CD4-positive, alpha-beta T cell (primary cell): ENCODE measurements at places on chromosomes 5 and 9.

- no peak for DNase-seq
These were observed 58.8 kb upstream of the DHFR start for GRCh38 chr5:80713631-80714030.

DNA sequence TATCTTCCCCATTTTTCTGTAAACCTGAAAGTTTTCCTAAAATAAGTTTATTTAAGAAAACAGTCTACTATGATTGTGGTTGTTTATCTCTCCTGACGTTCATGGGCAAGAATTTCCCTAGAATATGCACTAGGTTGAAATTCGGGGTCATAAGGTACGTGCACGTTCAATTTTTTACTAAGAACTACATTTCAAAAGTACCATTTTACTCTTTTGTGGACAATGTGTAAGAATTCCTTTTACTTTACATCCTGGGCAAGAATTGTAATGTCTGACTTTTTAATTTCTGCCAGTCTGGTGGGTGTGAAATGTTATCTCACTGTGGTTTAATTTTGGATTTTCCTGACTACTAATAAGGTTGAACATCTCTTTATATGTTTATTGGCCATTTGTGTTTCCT lies 12.4 kb downstream of the IL5 start:
- no peak for DNase-seq

GRCh38 chr5:98791898-98792580 lies 18.6 kb downstream of the RGMB start:
- DNase-seq = no peak

DNA sequence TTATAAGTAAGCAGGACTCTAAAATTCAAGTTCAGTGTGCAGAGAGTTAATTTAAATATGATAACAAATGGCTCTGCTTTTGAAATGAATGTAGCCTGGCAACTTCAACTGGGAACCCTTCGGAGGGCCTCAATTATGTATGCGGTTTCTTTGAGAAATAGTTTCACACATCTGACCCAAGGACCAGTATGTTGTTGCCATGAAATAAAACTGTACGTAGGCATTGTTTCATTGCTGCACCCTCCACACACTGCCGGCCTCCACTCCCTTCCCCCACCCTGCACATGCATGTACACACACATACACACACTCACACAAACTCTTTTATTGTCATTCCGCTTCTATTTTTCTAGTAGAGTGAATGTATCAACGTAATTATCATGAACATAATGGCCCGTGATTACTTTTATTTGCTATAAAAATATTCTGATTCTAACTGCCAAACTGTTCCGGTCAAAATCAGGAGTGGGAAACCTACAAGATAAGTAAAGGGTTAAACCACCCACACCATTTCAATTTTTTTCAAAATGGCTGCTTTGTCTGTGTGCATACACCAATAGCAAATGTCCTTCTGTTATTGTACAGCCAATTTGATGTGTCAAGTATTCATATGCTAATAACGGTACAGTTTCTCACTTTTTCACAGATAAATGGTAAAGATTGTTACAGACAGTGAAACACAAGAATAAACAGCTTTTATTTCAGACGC lies 215.5 kb upstream of the TMEM161B start:
- DNase-seq = no peak

DNA sequence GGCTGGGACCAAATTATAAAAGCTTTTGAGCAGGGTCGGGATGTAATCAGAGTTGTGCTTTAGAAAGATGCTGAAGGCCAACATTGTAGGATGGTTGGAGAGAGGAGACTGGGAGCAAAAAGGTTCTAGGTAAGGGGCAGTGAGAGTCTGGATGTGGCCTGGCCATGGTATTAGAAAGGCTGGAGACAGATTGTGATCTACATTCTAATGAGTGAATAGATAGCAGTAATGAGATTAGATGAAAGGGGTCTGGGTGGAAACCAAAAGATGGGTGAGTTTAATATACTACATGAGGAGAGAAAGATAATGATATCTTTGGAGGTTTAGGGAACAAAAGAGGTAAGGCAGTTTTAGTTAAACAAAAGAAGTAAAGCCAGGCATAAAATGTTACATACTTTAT lies 88.8 kb upstream of the SH3GL2 start:
- DNase-seq = no peak

DNA sequence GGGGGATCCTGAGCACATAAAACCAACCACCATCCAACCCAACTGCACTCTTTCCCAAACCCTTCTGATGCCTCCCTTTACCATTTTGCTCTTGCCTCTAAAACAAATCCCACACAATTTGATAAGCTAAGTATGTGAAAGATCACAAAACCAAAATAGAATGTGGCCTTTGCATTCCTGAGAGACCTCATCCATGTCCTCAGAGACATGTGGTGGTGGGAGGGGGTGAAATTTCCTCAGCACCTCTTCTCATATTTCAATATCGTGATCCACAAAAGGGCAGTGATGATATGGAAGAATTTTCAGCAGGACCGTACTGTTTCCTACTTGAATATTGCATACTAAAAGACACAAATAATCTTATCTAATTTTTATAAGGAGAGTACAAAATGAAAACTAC lies 423.3 kb downstream of the TLE1 start:
- DNase-seq = no peak

GRCh38 chr5:142465476-142465875 lies 140.7 kb upstream of the SPRY4 start:
- DNase-seq = no peak

DNA sequence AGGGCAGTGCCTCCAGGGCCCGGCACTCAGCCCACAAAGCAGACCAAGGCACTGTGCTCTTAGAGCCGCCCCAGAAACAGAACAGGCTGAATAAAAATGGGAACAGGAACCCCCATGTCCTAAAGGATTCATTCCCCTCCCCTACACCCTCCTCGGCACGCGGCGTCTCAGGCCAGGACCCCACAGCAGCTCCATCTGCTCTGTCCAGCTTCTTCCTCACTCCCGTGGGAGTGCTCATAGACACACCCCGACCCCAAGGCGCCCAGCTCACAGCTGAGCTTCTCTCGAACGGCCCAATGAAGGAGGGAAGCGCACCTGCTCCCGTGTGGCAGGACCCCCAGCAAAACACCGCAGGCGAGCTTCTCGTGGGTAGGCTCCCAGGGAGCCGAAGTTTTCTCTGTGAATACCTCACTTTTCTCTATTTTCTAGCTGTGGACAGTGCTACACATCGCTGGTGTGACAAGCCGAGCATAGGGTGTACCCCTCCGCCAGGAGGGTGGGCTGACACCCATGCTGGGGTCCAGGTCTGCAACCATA lies 15.4 kb upstream of the QSOX2 start:
- DNase-seq = no peak

- DNase-seq = no peak
These were observed 349.0 kb upstream of the MPDZ start for GRCh38 chr9:13628526-13628925.

DNA sequence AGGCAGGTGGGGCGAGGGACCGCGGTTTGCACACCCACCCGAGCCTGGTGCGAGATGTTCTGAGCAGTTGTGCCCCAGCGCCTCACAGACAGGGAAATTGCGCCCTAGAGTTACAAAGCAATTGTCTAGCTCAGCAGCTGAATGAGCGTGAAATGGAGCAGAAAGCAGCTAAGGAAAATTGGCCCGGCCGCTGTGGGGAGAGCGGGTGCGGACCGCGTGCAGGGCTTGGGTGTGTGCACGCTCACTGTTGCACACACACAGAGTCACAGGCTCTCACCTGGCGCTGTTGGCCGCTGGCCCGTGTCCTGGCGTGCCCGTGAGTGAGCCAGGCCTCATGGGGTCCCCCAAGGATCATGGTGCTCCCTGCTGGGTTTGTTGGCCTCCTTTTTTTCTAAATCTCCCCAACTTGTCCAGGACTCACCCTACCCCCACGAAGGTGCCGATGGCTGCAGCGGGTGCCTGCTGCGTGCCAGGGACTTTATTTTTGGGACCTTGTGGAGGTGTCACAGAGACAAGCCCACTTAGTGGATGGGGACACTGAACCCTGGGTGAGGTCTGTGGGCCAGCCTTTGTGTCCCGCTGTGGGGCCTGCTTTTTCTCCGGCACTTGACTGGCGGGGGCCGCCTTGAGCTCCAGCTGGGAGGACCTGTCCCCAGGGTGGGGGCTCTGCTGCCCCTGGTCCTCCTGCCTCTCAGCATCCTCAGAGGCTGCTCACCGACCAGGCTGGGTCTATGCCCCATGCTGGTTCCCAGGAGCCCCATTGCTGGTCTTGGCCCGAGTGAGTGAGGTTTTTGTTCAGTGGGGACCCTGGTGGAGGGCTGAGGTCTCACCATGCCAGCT lies 5.2 kb downstream of the RXRA start:
- no peak for DNase-seq

- DNase-seq = no peak
These were observed 936.6 kb downstream of the NR2F1-AS1 start for GRCh38 chr5:92644266-92644886.

GRCh38 chr9:32879335-32879734 lies 96.0 kb downstream of the TMEM215 start:
- DNase-seq = no peak

GRCh38 chr9:78325846-78326360 lies 29.0 kb downstream of the PSAT1 start:
- DNase-seq = no peak

DNA sequence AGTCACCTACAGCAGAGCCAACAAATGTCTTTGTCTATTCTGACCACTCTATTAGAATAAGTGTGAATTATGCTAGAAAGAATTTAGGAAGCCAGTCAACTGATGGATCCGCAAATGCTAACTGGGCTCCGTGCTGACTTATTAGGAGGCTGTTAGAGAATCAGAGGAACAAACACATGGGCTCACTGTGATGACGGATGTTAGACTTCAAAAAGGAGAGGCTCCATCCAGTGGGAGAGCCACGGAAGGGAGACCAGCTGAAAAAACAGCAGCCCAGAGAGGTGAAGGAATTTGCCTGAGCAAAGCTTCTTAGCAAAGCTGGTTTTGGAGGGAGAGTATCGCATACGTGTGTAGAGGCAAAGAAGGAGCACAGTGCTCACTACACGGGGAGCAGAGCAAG lies 5.8 kb upstream of the TGFBI start:
- DNase-seq = no peak

- no peak for DNase-seq
These were observed at the start of gene ADGRV1 for GRCh38 chr5:90558344-90559192. TSS of gene ADGRV1 (plus strand) at chr5:90558797. CDS start at chr5:90558896, 99 bp downstream.

- no peak for DNase-seq
These were observed 27.1 kb upstream of the ZBTB43 start for GRCh38 chr9:126777733-126778132.

- DNase-seq = no peak
These were observed 399.8 kb upstream of the MEF2C start for GRCh38 chr5:89282554-89283510.

DNA sequence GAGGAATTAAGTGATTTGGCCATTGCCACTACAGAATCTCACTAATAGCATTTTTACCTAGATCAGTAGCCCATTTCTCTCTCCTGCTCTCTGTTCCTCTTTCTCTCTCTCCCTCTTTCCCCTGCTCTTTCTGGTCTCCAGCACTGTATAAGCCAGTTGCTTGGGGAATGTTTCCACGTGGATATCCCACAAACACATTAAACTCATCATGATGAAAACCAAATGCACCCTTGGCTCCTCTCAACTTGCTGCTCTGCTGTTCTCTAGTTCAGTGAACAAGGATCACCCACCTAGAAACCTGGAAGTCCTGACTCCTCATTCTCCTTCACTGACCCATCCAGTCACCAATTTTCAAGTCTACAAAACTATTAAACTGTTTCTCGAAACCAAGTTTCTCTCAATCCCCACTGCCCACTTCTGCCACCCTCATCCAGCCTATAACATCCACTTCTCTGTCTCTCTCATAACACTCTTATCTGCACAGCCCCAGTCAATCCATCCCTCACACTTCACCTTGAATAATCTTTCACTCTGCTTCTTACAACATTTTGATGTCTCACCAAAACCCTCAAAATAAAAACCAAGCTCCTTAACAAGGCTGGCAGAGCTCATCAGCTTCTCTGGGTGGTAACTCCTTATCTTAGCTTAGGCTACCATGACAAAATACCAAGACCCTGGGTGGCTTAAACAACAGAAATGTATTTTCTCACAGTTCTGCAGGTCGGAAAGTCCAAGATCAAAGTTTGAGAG lies 79.3 kb downstream of the ARL15 start:
- no peak for DNase-seq

- no peak for DNase-seq
These were observed 89.5 kb upstream of the ANKRD55 start for GRCh38 chr5:56322592-56322991.

- DNase-seq = no peak
These were observed 19.8 kb upstream of the OTULIN start for GRCh38 chr5:14644623-14645237.

DNA sequence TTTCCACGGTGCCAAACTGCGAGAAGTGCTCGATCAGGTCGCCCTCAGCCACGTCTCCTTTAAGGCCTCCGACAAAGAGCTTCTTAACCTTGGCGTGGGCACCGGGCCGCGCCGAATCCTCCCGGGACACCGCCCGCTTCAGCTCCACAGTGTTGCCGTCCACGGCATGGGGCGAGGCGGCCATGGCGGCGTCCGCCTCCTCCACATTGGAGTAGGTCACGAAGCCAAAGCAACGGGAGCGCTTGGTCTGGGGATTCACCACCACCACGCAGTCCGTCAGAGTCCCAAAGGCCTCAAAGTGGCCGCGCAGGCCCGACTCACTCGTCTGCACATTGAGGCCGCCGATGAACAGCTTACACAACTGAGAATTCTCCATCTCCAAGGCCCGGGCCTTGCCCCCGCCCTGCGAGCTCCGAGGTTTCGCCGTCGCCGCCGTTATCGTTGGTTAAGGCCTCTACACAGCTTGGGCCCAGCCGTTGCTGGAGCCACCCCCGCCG lies 424 bp downstream of the HNRNPA0 start:
- DNase-seq = no peak

- no peak for DNase-seq
These were observed 115.0 kb downstream of the NFIB start for GRCh38 chr9:14198841-14199455.

GRCh38 chr9:104911032-104911607 lies 16.8 kb downstream of the ABCA1 start:
- DNase-seq = no peak

- DNase-seq = no peak
These were observed 79.2 kb downstream of the ATP10B start for GRCh38 chr5:160772854-160773253.

DNA sequence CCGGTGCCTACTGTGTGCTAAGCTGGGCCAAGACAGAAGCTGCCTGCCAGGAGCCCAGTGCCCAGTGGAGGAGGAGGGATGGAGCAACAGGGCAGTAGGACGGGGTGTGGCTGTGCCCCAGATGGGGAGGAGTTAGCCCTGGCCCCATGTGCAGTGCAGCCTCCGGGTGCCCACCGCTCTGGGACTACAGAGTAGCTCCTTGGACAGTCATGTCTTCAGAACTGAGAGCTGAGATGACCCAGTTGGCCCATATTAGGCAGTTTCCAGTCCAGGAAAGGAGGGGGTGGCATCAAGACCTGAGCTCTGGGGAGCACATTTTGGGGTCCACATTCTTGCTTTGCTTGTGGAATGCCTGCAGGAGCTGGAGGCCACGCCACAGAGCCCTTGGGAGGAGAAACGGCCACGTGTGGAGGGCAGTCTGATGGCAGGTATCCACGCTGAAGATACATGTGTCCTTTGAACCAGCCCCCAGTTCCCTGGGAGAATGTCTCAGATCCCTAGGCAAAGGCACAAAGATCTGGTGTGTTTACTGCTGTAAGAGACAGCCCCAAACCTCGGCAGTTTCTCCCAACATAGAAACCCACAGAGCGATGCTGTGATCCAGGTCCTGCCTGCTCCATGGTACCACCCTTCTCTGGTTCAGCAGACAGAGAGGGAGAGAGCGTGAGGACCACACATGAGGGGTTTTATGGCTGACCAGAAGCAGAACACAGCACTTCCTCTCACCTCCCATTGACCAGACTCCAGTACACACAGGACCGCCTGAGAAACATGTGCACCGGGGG lies 46.8 kb upstream of the FCN1 start:
- no peak for DNase-seq

GRCh38 chr5:176175101-176175852 lies 62.9 kb upstream of the SIMC1 start:
- no peak for DNase-seq
